A549 treated with Hydrocortisone at 1 μM for 4 hours (cell line): ENCODE measurements at places on chromosomes 5 and 9. TPM values are rescaled to one million over a fixed set of nuclear protein-coding genes. Genes with fewer than 3 reads are reported as not detected.

Gene KIF24
- total RNA-seq: 3.0 to 3.5 TPM (median 3.3 TPM) in 5 replicates

Gene PCDHGB5
- 2.0 to 2.6 TPM (median 2.3 TPM) in 5 replicates for total RNA-seq

Gene ENTREP1
- total RNA-seq: 0.52 to 0.84 TPM (median 0.76 TPM) in 5 replicates

Gene PCDHGC5
- total RNA-seq: 0.02 TPM in 1 of 5 replicates, not detected in the others

Gene NSG2
- total RNA-seq: 0.05 TPM in 1 of 5 replicates, not detected in the others

Gene KIAA1958
- 1.3 to 2.6 TPM (median 2.1 TPM) in 5 replicates for total RNA-seq
